Metanephros (tissue), 2 donors: ENCODE measurements at places on chromosomes 6 and 20. TPM values are rescaled to one million over a fixed set of nuclear protein-coding genes. Genes with fewer than 3 reads are reported as not detected.

The CCR6 gene
- total RNA-seq: not detected

The F13A1 gene
- 58.4 TPM for total RNA-seq

The GNMT gene
- 0.76 TPM for total RNA-seq

The WFDC5 gene
- total RNA-seq: not detected

The AVP gene
- not detected for total RNA-seq

The HEY2 gene
- 3.9 TPM for total RNA-seq

The BPIFA1 gene
- total RNA-seq: not detected

The LRRC73 gene
- total RNA-seq: 1.6 TPM

The STX11 gene
- 6.8 TPM for total RNA-seq

The MEI4 gene
- total RNA-seq: 1.2 TPM

The DEF6 gene
- total RNA-seq: 9.1 TPM

The WDR27 gene
- 71.9 TPM for total RNA-seq

The TFAP2C gene
- total RNA-seq: 1.2 TPM

The C6orf58 gene
- total RNA-seq: not detected

The BEND6 gene
- total RNA-seq: 2.5 TPM

The PSORS1C1 gene
- total RNA-seq: 0.06 TPM

The THBS2 gene
- 61.5 TPM for total RNA-seq

The APMAP gene
- 78.8 TPM for total RNA-seq

The BNIP5 gene
- total RNA-seq: 0.58 TPM

The TFAP2D gene
- total RNA-seq: not detected

The LY6G5C gene
- 1.1 TPM for total RNA-seq

The RCAN2 gene
- 11.9 TPM for total RNA-seq

The PLEKHG1 gene
- 47.4 TPM for total RNA-seq

The PM20D2 gene
- 35.8 TPM for total RNA-seq

The PDE7B gene
- 13.0 TPM for total RNA-seq

The COL11A2 gene
- 6.9 TPM for total RNA-seq

The PGC gene
- total RNA-seq: 0.18 TPM

The ADA gene
- total RNA-seq: 5.2 TPM

The PSMB9 gene
- total RNA-seq: 11.2 TPM

The BLOC1S5 gene
- total RNA-seq: 21.3 TPM

The VNN1 gene
- total RNA-seq: 0.35 TPM

The PCK1 gene
- 105 TPM for total RNA-seq

The APCDD1L gene
- total RNA-seq: 11.4 TPM

The NANP gene
- total RNA-seq: 5.6 TPM
